ENCODE measurements at places on chromosomes 1 and 21.

GRCh38 chr1:113742515-113742914 is 16.8 kb downstream of the PHTF1 start:
- DNase-seq, result peak; percentile 8

DNA sequence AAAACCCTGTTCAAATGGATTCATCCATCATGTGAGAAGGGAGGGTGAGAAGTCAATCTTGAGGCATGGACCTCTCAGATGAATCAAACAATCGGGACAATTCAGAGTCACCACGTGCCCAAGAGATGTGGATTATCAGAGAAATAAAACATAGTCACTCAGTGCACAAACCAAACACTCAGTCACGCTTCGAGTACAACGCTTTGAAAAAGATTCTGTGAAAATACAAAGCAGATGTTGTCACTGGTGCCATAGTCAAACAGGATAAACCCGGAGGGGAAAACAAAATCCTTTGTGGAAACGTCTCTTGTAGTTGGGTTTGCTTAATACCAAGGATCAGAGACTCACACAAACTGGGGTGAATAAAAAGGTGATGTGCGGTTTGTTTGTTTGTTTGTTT is 188.4 kb downstream of the RRAGC start:
- no peak for DNase-seq

DNA sequence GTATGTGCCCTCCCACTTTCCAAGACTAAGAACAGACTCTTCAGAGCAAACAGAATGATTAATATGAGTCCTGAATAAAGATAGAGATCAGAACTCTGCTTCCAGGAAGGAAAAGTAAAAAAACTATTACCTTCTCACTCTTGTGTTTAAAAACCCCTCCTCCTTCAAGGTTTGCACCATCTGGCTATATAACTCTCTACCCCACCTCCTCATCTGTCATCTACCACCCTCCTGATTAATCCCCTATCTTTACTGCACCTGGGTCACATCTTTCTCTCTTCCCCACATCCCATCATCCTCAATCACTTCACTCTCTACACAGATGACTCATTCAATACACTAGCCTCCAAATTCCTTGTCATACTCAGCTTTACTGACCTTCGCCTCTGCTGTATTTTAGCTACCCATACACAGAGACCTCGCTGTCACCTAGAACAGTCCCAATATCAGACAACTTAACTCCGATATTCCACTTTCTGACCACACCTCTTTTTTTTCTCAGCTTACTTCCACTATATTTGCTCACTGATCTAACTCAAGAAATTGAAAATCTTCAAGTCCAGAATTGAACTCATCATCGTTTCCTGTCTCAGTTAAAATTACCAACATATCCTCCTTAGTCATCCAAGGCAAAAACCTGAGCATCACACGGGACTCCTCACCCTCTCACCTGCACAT is 3.7 kb downstream of the SCMH1 start:
- DNase-seq, result peak; percentile 54

- DNase-seq, result peak; percentile 9
Observed at GRCh38 chr21:21019681-21020080, 21.5 kb downstream of the NCAM2 start.

DNA sequence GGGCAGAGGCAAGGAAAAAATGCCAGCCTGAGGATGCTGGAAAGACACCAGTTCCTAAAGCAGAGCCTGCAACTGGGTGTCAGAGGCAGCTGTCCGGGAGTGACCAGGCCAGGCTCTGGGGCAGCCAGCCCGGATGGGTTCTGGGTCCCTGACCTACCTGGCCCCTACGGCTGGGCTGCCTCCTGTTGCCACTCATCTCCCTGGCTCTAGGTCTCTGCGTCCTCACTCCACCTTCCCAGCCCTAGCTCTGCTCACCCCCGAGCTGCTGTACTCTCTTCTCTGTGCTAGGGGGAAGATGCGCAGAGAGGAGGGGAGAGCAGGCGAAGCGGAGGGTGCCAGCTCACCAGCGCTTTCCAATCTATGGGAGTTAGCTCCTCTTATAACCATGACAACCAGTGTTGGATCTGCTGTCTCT is 9.0 kb downstream of the ARHGEF2 start:
- DNase-seq, result no peak

GRCh38 chr1:226226601-226227000 is 3.1 kb downstream of the MIXL1 start:
- DNase-seq, result no peak

GRCh38 chr1:9561429-9561828 is 22.2 kb downstream of the SLC25A33 start:
- DNase-seq, result peak; percentile 71

DNA sequence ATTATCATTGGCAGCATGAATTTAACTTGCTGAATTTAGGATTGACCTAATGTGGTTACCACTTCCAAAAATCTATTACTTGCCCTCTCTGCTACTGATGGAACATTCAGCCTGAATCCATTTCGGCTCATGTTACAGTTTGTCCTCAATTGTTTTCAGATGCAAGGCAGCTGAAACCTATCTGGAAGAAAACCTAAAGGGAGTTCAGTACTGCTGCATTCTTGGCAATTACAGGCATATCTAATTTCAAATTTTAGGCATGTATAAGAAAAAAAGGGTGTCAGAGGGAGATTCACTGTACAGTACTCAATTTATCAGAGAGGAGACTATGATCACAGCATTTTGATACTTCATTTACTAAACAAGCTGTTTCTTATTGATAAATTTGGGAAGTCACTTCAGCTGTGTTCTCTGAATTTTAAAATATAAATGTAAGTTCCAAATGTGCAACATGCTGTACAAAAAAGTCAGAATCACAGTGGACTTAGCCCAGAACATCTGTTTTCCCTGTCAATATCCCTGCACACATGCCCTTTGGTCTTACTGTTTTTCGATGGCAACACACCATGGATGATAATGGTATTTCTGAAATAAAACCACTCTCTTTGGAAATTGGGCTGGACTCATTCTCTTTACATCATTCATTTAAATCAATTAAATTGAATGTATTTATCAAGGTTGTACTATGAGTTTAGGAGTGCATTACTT is 651.6 kb upstream of the ADGRL4 start:
- DNase-seq, result no peak

Measured in EL (cell line).